Suprapubic skin (tissue), 4 donors: ENCODE measurements at places on chromosomes 11 and 22.
A peak's percentile ranks its signal among the peaks of the same experiment; 100 is the strongest.

DNA sequence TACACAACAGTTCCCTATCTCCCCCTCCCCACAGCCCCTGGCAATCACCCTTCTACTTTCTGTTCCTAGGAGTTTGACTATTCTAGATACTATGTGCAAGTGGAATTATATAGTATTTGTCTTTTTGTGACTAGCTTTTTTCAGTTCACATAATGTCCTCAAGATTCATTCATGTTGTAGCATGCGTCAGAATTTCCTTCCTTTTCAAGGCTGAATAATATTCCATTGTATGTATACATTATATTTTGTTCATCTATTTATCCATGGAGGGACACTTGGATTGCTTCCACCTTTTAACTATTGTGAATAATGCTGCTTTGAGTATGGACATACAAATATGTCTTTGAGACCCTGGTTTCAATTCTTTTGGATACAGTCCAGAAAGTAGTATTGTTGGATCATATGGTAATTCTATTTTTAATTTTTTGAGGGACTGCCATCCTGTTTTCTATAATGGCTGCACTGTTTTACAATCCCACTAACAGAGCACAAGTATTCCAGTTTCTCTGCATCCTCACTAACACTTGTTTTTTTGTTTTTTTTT is 128.8 kb downstream of the ARHGAP42 start:
- H3K27me3 ChIP-seq, result no peaks in the 10 kb centered on the region
- H3K4me1 ChIP-seq, result no peaks in the 10 kb centered on the region
- no peak for DNase-seq
- no peak overlapping the region for H3K4me3 ChIP-seq

DNA sequence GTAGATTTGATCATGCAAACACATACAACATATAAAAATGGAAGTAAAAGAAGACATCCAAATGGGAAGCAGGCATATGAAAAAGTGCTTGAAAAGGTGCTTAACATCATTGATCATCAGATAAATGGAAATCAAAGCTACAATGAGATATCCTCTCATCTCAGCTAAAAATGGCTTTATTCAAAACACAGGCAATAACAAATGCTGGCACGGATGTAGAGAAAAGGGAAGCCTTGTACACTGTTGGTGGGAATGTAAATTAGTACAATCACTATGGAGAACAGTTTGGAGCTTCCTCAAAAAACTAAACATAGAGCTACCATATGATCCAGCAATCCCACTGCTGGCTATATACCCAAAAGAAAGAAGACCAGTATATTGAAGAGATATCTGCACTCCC is 549 bp upstream of the TCN1 start:
- H3K4me3 ChIP-seq, result no peak overlapping the region
- H3K27me3 ChIP-seq, result no peaks in the 10 kb centered on the region
- no peak for DNase-seq
- H3K36me3 ChIP-seq, result no peaks in the 10 kb centered on the region
- H3K27ac ChIP-seq, result no peak overlapping the region
- H3K4me1 ChIP-seq, result no peaks in the 10 kb centered on the region

GRCh38 chr11:113971506-113972195 is 3.3 kb upstream of the HTR3A start:
- H3K4me1 ChIP-seq, result no peaks in the 10 kb centered on the region
- no peak overlapping the region for H3K4me3 ChIP-seq
- DNase-seq, result no peak
- peaks cover 8% of the 10 kb centered on the region for H3K27me3 ChIP-seq
- no peak overlapping the region for H3K27ac ChIP-seq

DNA sequence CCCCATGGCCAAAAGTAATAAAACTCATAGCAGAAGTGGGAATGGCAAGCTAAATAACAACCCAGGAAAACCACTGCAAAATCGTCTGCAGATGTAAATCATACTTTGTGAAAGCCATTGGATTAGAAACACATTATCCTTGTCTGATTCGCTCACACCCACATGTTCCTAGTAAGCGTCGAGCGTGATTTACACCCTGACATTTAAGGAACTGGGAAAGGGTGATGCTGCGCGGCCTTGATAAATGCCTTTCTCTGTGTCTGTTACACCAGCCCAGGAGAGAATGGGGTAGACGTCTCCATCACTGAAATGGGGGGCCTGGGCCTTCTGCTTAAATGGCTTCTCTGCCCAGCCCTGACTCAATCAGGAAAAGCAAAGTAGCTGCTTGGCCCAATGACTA is 162.7 kb downstream of the NTM start:
- no peak overlapping the region for H3K4me3 ChIP-seq
- no peak for DNase-seq

GRCh38 chr11:130448416-130449309 is at the start of gene ADAMTS15:
Gene ADAMTS15, plus strand, starts transcription at chr11:130448645. Its CDS starts 329 bp downstream, at chr11:130448974.
- peak; percentile 83 for DNase-seq
- peaks cover 26% of the 10 kb centered on the region for H3K4me1 ChIP-seq
- peak within 1 kb of the TSS; percentile 36 for H3K27ac ChIP-seq
- peaks cover 20% of the 10 kb centered on the region for H3K27me3 ChIP-seq
- peak within 1 kb of the TSS; percentile 61 for H3K4me3 ChIP-seq
- H3K36me3 ChIP-seq, result no peaks in the 10 kb centered on the region

DNA sequence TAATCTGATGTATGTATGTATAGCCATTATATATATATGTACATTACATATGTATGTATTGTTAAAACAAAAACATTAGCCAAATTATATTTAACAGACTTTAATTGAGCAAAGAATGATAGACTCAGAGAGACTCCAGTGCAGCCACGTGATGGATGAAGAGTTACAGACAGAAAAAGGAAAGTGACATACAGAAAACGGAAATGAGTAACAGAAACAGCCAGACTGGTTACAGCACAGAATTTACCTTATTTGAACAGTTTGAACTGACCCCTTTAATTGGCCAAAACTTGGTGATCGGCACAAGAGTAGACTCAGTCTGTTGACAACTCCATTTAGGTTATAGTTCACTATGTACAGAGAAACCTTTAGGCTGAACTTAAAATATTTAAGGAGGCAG is 35.0 kb downstream of the CHORDC1 start:
- no peak for DNase-seq
- H3K27me3 ChIP-seq, result no peaks in the 10 kb centered on the region
- no peak overlapping the region for H3K4me3 ChIP-seq
- no peaks in the 10 kb centered on the region for H3K36me3 ChIP-seq
- H3K4me1 ChIP-seq, result no peaks in the 10 kb centered on the region

DNA sequence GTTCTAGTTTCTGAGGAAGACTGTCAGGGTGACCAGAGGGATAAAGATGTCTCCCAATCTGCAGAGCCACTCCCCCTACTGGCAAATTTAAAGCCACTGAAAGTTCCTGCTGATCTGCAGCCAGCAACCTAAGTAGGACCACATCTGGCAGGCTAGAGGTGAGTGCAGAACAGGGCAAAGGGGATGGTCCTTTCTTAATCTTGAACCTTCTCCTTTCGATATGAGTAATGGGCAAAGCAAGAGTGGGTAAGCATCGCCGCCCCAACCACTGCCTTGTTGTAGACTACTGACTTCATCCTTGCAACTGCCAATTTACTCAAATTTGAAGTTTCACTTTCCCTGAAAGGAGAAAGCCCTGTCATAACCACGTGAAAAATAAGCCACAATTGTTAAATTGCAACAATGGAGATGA is 30.7 kb downstream of the SCUBE2 start:
- no peak overlapping the region for H3K4me3 ChIP-seq
- no peaks in the 10 kb centered on the region for H3K27me3 ChIP-seq
- no peak for DNase-seq
- H3K27ac ChIP-seq, result no peak overlapping the region

DNA sequence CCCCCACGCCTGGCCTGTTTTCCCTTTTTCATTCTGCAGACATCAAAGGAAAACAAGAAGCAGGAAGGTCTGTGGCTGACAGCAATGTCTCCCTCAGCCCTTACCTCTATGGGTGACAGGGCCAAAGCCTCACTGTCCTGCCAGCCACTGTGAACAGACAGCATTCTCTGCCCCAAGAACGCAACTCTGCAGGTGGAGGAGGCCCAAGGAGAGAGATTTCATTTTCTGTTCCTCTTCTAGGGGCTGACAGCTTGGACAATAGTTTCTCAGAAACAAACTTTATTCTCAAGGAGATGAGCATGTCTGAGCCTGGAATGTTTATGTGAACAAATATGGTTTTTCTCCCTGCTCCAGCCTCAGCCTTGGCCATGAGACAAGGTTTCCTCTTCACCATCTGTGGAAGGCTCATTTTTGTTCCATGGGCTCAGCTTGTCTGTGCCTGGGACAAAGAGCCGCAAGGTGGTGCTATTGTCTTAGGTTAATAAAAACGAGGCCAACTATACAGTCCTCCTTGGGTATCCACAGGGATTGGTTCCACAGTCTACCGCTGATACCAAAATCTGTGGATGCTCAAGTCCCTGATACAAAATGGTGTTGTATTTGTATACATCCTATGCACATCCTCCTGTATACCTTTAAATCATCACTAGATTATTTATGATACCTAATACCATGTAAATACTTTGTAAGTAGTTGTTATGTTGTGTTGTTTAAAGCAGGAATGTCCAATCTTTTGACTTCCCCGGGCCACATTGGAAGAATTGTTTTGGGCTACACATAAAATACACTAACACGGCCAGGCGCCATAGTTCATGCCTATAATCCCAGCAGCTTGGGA is 5.8 kb downstream of the PIWIL3 start:
- H3K27me3 ChIP-seq, result peaks cover 15% of the 10 kb centered on the region
- no peaks in the 10 kb centered on the region for H3K36me3 ChIP-seq
- H3K27ac ChIP-seq, result no peak overlapping the region
- H3K4me3 ChIP-seq, result no peak overlapping the region

DNA sequence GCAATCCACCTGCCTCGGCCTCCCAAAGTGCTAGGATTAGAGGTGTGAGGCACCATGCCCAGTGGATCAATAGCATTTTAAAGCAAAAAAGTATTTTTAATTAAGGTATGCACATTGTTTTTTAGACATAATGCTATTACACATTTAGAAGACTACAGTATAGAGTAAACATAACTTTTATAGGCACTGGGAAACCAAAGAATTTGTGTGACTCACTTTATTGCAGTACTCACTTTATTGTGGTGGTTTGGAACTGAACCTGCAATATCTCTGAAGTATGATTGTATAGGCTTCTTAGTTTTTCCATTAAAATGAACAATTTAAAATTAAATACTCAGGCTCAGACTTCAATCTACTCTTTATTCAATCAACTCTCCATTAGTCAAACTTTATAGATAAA is 17.5 kb upstream of the CD3E start:
- H3K36me3 ChIP-seq, result no peaks in the 10 kb centered on the region
- H3K4me1 ChIP-seq, result peaks cover 15% of the 10 kb centered on the region
- H3K27ac ChIP-seq, result no peak overlapping the region
- H3K27me3 ChIP-seq, result no peaks in the 10 kb centered on the region
- H3K4me3 ChIP-seq, result no peak overlapping the region
